ENCODE measurements at places on chromosomes 3 and 15.
A peak's percentile ranks its signal among the peaks of the same experiment; 100 is the strongest.

DNA sequence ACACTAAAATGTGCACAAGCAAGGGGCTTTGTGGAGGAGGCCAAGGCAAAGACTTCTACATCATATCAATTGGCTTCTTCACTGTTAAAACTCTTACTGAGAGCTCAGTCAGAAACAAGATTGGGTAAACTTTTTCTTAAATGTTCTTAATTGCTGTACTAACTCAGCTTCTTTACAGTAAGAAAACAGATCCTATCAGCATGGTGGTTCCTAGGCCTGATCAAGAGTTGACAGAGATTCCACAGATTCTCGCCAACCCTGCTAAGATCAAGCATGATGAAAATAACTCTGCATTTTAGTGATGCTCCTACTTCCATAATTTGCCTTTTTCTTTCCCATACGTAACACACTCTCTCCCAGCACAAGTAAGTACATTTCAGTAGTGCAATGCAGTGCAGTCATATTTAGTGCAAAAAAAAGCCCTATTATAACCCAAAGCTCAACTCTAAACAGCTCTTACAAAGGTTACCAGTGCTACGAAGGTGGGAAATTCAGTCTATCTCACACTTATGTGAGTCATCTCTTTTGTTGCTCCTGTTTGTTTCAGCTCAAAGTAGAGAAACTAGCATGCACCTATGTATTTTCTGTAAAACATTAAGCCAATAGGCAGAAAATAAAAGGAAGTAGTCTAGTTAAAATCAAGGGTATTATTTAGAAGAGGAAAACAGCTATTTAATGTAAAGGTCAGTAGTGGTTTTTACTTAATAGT lies 29.9 kb downstream of the TIGIT start:
- no peak for DNase-seq

DNA sequence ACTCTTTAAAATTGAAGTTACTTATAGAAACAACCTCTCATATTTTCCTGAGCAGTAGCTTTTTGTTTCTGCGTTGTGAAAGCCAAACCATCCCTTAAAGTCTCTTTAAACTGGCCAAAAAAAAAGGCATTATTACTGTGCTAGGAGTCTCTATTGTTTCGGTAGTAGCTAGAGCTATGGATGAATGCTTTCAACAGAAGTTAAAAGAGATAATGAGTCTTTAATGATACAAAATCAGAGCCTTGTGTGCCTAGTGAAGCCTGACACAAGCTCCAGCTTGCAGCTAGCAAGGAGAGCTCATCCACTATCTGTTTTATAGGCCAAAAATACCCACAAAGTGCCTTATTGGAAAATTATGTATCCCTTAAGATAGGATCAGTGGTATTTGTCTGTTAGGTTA lies 360.4 kb upstream of the CDIN1 start:
- DNase-seq, result no peak

GRCh38 chr15:59528961-59529402 lies 82.6 kb upstream of the GCNT3 start:
- DNase-seq, result peak; percentile 34

DNA sequence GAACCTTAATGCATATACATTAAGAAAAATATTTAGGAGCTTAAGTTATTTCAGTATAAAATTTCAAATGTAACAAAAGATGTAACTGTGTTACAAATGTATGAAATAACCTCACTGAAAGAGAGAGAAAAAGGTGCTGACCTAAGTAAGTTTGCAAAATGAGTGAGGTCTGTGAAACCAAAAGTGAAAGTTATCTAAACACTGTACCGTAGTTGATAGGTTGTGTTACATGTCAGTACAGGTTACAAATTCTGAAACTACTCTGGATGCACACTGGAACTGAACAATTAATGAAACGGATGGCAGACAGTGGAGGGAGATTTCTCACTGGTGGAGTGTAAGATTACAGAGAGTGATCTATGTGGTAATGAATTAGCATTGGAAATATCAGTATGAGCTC lies 420.7 kb downstream of the ZNF385D start:
- no peak for DNase-seq

DNA sequence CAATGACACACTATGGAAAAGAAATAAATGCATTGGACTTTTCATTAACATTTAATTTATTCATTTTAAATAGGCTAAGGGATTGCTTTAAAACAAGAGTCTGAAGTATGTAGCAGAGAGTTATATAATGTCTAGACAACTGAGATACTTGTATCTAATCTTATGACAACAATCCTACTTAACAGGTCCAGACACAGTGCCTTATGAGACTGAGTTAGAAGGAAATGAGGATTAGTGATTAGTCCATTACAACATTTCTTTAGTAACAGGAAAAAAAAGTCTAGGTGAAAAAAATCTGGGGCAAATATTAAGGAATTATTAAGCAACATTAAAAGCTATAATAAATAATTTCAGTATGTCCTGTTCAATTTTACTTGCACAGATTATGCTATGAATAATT lies 140.6 kb downstream of the MEIS2 start:
- no peak for DNase-seq

GRCh38 chr3:42600958-42601675 lies 631 bp downstream of the NKTR start:
- DNase-seq, result peak; percentile 33

DNA sequence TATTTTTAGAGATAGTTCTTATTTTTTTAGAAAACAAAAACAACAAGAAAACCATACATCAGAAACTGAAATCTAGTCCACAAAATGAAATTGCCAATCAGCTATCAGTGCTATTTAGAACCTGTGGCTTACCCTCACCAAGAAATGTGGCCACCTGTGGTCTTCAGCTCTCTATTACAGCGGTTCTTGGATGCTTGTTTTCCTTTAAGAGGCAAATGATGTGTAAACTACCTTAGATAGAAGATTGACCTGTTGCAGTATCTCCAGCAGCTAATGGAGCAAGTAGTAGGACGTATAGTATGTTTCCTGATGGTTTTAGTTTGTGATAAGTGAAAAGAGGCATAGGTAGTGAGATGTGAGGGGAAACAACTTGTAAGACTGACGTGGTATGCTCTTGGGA lies 21.2 kb downstream of the TFG start:
- no peak for DNase-seq

DNA sequence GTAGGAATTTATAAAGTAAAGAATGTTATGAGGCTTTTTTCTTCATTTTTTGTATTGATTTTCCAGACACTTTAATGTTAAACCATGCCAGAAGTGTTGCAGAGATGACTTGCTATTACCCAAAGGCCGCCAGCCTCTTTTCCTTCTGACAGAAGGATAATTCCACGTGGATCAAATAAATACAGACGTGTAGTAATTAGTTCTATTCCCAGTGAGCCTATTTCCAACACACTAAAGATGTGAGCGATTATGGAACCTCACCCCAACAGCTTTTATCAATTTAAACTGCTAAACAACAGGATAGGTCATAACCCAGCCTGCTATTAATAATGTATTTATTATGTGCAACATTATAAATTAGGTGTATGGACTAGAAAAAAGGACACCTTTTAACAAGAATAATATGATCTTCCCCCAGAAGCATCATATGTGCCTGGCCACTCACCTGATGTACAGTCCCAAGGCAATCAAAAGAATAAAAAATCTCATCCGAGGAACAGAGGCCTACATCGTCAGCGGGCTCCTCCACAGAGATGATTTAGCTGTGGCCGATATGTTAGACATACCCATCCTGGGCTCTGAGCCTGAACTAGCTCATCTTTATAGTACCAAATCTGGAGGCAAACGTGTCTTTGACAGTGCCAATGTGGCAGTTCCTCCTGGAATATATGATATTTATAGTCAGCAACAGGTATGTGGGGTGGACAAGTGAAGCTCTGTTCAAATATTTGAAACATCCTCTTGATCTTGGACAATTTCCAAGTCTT lies 125.9 kb upstream of the C15orf61 start:
- DNase-seq, result no peak

GRCh38 chr3:93910097-93910496 lies 63.6 kb downstream of the PROS1 start:
- no peak for DNase-seq

DNA sequence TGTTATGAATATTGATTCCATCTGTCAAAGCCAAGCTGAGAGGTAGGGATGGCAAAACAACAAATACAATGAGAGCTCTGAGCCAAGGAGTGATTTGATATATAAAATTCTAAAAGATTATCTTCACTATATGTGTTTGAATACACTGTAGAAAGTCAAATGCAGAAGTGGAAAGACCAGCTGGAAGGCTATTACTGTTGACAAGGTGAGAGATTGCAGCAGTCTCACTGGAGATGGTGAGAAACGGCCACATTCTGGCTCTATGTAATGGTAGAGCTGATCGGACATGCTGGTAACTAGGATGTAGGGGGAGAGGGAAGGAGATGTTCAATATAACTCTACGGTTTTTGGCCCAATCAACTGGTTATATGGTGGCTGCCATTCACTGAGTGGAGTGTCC lies 434.2 kb upstream of the SUCLG2 start:
- no peak for DNase-seq

- no peak for DNase-seq
These were observed 36.5 kb downstream of the PSMD6 start for GRCh38 chr3:63986831-63987230.
